ENCODE measurements at places on chromosomes 16 and 17.

- no peak for DNase-seq
Measured at GRCh38 chr16:10202649-10203048, 20.4 kb upstream of the GRIN2A start.

DNA sequence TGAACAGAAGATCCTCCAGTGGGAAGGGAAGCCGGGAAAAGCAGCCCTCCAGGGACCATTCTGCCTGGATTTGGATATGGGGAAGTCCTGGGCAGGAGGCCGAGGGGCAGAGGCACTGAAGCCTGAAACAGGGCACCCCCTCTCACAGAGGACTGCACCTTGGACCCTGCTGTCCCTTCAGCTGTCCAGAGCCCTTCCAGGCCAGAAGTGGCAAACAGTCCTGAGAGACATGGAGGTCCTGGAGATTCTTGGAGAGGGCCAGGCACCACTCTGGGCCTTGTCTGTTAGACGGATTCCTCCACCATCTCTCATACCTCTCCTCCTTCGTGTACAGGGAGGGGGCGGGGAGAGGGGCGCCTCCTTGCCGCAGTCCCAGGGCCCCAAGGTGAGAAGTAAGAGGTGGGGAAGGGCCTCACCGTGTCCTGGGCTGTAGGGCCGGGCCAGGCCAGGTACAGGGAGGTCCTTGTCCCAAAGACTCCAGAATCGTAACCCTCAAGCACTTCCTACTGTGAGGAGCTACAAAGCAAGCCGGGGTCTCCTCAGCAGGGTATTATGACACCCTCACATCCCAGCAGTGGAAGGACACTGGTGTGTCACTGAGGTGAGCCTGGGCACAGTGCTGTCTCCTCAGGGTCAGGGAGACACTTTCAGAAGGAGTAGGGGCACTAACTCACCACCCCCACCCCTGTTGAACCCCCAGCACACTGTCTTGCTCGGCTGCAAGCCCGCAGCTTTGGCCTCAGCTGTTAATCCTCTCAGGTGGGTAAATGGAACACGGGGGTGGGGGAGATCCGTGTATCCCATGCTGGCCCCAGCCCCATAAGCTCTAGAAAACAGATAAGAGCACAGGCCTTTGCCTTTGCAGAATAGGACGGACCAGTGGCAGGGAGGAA, 16.6 kb upstream of the TBX2 start:
- DNase-seq, result no peak

- no peak for DNase-seq
Measured at GRCh38 chr16:86242244-86243122, 267.8 kb upstream of the FOXF1 start.

DNA sequence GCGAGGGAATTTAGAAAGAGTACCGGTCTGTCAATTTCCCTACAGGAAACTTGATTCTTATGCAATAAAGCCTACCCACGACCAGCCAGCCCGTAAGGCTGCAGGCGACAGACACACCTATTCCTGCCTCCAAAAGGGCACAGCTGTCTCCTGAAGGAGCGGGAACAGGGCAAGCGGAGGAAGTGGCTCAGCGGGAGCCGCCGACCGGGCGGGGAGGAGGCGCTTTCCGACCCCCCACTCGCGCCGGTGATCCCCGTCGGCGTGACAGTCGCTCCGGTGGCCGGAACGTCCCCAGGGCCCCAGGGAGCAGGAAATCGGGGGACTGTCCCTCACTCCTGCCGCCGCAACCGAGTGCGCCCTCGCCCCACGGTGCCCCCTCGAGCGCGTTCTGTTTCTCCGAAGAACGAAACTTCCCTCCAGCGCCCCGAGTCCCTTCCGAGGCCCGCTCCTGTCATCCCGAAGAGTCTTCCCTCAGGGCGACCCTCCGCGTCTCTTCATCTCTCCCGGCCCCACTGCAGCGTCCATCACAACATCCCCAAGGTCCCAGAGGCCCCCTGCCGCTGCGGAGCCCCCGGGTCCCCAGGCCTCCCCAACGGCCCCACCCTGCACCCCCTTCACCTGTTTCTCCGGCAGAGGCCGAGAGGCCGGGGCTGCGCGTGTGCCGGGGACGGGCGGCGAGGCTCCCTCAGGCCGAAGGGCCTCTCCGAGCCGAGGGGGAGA, 421 bp downstream of the STAT3 start:
- peak; percentile 31 for DNase-seq

- no peak for DNase-seq
Measured at GRCh38 chr16:67240506-67240905, 6.8 kb downstream of the FHOD1 start.

DNA sequence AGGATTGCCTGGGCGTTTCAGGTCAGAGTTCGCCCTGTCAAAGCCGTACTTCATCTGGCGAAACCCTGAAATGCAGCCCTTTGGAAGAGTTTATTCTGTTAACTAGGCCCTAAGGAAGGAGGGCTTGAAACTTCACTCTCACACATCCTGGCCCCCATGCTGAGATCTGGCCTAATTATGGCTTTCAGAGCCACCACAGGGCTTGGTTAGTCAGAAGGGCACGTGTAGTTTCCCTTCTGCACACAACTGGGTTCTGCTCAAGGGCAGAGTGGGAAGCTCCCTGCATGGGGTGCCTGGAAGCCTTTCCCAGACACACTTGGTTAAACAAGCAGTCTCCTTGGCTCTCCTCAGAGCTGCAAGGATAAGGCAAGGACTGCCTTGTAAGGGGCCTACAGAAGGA, 397.3 kb downstream of the SHISA9 start:
- no peak for DNase-seq

- no peak for DNase-seq
Measured at GRCh38 chr16:29645694-29646187, 17.3 kb upstream of the SPN start.

DNA sequence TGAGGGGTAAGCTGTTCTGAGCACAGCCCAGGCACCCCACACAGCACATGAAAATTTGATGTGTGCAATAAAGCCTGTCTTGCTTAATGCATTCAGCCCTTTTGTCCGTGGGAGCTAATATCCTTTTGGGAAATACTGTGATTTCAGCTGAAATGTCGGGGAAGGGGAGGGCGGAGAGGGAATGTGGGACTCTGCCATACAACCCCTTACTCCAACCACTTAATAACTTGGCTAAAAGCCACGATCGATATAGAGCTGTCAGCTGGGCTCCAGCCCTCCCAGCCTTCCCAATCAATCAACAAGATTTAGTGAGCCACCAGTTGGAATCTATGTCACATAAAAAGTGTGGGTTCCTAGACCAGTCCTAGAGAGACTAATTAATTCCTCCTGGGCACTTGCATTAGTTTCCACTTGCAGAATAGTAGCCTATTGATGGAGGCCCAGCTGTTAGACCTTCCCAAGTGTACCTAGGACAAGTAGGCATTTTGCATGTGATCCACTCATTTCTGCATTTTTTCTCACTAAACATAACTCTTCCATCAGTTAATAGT, 82.7 kb upstream of the PIRT start:
- no peak for DNase-seq

- DNase-seq, result peak; percentile 7
Measured at GRCh38 chr16:74563828-74564263, 43.1 kb downstream of the GLG1 start.

- no peak for DNase-seq
Measured at GRCh38 chr16:23240994-23241393, 58.4 kb downstream of the SCNN1G start.

- peak; percentile 68 for DNase-seq
Measured at GRCh38 chr17:74738051-74738996, 1.3 kb downstream of the RAB37 start.

GRCh38 chr16:29310852-29311314, 95.6 kb downstream of the NPIPB11 start:
- DNase-seq, result no peak

DNA sequence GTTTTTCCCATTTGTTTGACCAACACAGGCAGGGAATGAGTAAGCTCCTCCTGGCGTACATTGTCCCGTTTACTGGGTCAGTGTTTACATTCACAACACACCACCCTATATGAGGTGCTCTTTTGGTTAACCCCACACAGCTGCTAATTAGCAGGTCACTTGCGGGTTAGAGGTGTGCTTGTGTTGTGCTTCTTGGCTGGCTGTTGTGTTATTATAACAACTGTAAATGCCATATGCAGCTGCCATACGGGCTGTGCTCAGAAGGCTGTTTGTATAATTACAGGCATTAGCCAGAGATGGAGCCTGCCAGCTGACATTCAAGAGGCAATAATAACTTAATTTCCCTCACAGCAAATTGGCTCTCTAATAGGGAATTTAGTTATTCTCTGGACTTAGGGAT, 205.1 kb upstream of the ELAC2 start:
- DNase-seq, result no peak

GRCh38 chr17:39598630-39599003, 9.1 kb downstream of the NEUROD2 start:
- no peak for DNase-seq

GRCh38 chr16:12362482-12363458, 386.2 kb downstream of the SNX29 start:
- DNase-seq, result no peak

DNA sequence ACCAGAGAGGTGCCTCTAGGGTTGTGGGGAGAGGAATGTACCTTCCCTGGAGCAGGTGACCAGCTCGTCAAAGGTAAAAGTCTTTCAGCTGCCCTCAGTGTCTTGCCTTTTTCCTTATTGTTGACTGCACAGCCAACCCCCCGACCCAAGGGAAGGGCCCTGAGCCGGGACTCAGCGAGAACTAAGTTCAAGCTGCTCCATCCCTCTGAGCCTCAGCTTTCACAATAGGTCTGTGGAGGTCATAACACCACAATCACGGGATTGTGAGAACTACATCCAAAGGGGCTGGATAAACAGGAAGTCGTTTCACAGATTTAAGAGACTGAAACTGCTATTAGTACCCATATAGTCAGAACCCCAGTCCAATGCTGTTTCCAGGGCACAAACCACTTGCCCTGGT, 2.6 kb upstream of the KRT36 start:
- DNase-seq, result no peak

DNA sequence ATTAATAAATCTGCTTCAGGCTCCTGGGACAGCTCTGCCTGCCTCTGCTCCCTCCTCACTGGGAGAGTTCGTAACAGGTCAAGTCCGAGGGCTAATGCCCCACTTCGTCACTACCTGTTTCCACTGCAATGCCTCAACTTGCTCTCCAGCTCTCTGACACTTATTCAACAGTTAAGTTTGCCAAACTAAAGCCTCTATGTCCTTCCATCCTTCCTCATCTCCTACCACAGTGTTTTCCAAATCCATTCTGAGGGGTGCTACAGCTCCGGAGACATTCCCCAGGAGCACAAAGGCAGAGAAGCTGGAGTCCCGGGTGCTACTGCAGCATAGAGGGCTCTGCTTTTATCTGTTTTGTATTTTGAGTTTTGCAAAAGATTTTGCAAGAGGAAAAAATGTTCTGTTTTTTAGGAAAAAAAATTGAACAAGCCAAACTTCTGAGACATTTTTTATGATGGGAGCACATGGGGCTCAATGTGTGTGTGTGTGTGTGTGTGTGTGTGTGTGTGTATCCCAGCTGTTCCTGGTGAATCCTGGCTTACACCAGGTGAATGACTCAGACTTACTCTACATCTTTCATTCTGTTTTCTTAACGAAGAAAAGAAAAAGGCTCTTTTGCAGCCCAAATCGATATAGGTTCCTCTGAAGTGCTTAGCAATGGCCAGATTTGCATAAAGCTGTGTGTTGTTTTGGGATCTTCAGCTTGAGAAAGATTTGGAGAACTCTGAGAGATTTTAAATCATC, 46.1 kb upstream of the MYOCD start:
- no peak for DNase-seq

- no peak for DNase-seq
Measured at GRCh38 chr16:51175081-51175480, 24.0 kb upstream of the SALL1 start.

DNA sequence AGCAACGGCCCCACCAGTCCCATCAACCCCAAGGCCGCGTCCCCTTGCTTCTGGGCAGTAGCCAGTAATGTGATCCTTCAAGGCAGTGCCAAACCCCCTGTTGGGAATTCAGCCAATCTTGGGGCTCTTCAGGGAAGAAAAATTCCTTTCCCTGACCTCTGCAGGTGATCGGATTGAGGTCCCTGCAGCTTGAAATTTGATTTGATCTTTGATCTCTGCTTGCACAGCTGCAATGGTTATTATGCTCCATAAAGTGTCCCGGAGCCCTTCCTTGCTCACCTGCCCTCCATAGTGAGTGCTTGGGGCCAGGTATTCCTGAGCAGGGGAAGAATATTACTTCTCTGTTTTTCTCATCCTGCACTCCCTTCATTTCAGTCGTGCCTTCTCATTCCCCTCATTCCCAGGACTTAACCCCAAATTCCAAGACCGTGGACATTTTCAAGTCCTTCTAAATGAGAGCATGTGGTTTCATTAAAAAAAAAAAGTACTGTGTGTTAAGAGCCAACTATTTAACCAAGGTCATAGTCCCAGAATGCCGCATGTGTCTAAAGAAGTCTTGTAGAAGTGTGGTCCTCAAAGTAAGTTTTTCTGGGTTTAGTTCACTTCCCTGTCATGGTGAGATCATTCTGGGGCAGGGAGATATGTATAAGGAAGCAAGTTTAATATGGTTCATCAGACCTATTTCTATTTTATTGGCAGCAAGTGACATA, 56.3 kb downstream of the SOX9 start:
- no peak for DNase-seq

DNA sequence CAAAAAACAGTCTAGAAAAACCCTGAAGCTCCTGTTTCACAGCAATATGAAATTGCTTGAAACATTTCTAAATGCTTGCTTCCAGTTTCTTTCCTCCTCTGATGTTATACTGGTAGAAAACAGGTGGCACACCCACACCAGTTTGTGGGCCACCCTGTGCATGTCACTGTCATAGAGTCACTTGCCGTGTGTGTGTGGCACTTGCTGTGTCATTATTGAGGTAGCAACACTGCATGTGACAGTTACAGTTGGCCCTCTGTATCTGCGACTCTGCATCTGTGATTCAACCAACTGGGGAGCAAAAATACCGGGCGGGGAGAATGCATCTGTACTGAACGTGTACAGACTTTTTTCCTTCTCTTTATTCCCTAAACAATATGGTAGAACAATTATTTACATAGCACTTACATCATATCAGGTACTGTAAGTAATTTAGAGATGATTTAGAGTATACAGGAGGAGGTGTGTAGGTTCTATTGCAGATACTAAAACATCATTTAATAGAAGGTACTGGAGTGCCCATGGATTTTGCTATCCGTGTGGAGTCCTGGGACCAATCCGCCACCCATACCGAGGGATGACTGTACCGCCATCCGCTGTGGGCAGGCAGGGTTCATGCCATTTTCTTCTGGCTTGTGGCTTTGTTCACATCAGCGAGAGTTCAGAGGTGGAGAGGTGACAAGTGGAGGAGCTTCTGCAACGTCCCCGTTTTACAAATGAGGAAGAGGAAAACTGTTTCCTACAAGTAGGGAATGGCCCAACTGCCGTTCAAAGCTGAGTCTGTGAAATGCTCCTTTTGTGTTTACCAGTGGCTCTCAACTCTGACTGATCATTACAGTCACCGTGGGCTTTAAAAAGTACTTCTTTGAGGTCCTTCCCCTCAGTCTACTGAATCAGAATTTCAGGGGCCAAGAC, 373.7 kb downstream of the SNX29 start:
- DNase-seq, result no peak

GRCh38 chr17:1765576-1765975, 3.7 kb downstream of the SERPINF1 start:
- DNase-seq, result no peak

- DNase-seq, result no peak
Measured at GRCh38 chr16:84720177-84720579, 20.4 kb downstream of the USP10 start.

- DNase-seq, result no peak
Measured at GRCh38 chr16:17817943-17818342, 347.2 kb upstream of the XYLT1 start.

- DNase-seq, result no peak
Measured at GRCh38 chr16:77112746-77113145, 78.2 kb upstream of the MON1B start.
